ENCODE measurements at places on chromosomes 12 and 14.

GRCh38 chr12:62865937-62866336, 69.0 kb downstream of the PPM1H start:
- DNase-seq, result no peak

GRCh38 chr14:65599375-65599774, 186.8 kb downstream of the FUT8 start:
- DNase-seq, result no peak

GRCh38 chr12:105235732-105236476, at the start of gene APPL2:
Gene APPL2, minus strand, starts transcription at chr12:105236174. Its CDS starts 162 bp downstream, at chr12:105236012.
- DNase-seq, result peak; percentile 65

GRCh38 chr14:67468378-67468730, 20.2 kb downstream of the TMEM229B start:
- DNase-seq, result no peak

DNA sequence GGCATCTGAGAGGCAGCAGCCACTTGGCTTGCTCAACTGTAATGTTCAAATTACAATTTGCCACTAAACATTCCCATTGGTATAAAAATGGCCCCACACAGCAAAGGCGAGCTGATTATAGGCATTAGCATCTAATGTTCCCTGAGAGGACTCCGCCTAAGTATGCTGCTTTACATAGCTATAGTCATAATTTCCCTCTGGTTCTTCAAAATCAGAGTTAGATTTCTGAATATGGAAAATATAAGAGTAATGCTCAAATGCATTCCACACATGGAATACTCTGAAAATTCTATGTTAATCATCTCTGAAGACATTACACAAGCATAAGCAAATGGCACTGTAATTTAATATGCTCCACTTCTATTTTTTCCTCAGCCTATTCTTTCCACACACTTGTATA, 83.7 kb upstream of the BTG1 start:
- no peak for DNase-seq

DNA sequence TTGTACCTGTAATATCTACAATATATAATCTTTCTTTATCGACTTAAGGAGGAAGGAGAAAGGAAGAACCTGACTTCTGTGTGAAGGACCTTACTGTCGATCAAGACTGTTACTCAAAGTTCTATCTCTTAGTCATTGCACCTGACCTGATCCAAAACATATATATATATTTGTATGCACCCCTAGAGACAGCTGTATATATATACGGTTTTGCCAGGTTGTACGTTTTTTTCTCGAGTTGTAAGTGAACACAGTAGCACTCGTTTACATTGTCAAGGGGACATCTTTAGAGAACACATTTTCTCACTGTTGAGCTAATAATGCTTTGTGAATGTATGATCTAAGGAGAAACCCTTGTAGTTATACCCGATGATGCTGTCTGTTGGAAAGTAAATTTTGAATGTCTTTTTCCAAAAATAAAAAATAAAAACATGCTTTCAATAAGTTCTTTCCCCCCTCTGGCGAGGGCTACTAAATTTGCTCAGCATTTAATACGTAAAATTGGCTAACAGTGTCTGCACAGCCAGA, 536 bp upstream of the SLC35E3 start:
- DNase-seq, result no peak

- DNase-seq, result no peak
Observed at GRCh38 chr12:93200291-93200917, 177.3 kb upstream of the NUDT4 start.

- no peak for DNase-seq
Observed at GRCh38 chr12:13980538-13981295, 685 bp downstream of the GRIN2B start.

- DNase-seq, result no peak
Observed at GRCh38 chr12:16612647-16613046, 6.7 kb upstream of the LMO3 start.

- no peak for DNase-seq
Observed at GRCh38 chr12:53969588-53970259, 3.2 kb upstream of the HOXC11 start.

GRCh38 chr12:13000616-13000924, 505 bp upstream of the HEBP1 start:
- DNase-seq, result no peak

- no peak for DNase-seq
Observed at GRCh38 chr14:100748403-100748802, 21.7 kb downstream of the DLK1 start.

GRCh38 chr12:59803735-59804134, 207.9 kb downstream of the SLC16A7 start:
- DNase-seq, result no peak

DNA sequence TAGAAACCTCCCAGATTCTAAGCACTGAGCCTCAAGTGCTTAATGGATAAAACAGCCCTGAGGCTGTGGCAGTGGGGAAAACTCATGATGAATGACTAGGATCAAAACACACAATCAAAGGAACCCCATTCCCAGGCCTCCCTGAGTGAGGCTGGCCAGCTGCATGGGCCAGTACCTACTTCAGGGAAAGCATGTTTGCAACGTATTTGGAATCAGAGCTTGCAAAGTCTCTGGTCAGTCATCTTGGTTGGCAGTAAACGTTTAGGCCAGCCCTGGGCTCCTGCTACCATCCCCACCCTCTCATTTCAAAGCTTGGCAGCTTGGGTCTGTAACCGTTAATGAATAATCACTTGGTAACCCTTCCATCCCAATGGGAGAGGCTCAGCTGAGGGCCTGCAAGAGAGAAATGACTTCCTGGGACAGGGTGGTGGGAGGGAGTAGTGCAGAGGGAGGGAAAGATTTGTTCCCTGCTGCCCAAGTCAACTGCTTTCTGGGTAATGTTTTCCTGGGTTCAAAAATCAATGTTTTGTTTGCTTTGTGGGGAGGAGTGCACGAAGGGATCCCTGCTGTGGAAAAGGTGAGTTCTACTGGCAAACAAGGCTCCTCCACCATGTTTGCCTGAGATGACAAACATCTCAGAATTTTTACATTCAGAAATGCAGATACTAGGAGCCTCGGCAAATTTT, 2.0 kb upstream of the RNASE8 start:
- no peak for DNase-seq

- DNase-seq, result no peak
Observed at GRCh38 chr12:94112121-94112520, 36.3 kb upstream of the PLXNC1 start.

DNA sequence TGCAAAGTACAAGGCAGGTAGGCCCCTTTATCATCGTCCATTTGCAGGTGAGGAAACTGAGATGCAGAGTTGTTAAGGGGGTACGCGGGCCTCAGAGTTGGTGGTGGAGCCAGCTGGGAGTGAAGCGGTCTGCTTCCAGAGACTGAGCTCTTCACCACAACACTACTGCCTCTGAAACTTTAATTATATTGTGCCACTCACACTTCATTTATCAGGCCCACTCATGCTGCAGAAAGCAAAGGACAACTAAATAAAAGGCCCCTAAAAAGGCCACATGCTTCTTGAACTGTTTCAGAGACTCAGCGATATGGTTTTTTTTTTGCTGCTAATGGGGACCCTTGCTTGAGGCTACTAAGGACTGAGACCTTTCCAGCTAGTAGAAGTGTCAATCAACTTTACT, 153.1 kb downstream of the TTC7B start:
- no peak for DNase-seq

- DNase-seq, result no peak
Observed at GRCh38 chr12:53244337-53244736, 12.3 kb upstream of the RARG start.

GRCh38 chr14:97137705-97138104, 340.5 kb downstream of the VRK1 start:
- DNase-seq, result no peak

- DNase-seq, result no peak
Observed at GRCh38 chr14:106622200-106622745, 1095.9 kb downstream of the TMEM121 start.

DNA sequence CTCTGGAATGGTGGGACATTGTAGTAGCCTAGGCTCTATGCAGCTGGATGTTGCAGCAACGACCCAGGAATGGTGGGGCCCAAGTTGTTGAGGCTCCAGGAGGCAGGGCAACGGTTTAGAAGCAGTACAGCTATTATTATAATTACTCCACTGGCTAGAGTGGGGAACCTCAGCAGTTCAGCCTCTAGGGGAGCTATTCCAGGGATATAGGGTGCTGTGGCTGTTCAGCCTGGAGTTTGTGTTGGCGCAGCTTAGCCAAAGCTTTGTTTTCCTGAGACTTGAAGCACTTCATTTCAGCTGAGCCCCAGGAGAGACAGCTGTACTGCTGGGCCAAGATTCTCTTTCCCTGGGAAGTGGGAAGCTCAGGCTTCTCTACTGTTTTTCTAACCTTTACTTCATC, 1023.0 kb upstream of the ATXN7L3B start:
- no peak for DNase-seq
